Mesothelial cell of epicardium (in vitro differentiated cells): ENCODE measurements at places on chromosomes 13 and 19. TPM values are rescaled to one million over a fixed set of nuclear protein-coding genes. Genes with fewer than 3 reads are reported as not detected.
A peak's percentile ranks its signal among the peaks of the same experiment; 100 is the strongest.

- H3K36me3 ChIP-seq, result no peaks in the 10 kb centered on the region
- H3K27me3 ChIP-seq, result peaks cover 2% of the 10 kb centered on the region
- no peak for DNase-seq
- H3K4me3 ChIP-seq, result no peak overlapping the region
- H3K4me1 ChIP-seq, result peaks cover 20% of the 10 kb centered on the region
Measured at GRCh38 chr13:53411463-53411862, 382.9 kb downstream of the OLFM4 start.

MCF2L gene
- 26.9 to 36.6 TPM (median 30.9 TPM) in 3 replicates for total RNA-seq

DNA sequence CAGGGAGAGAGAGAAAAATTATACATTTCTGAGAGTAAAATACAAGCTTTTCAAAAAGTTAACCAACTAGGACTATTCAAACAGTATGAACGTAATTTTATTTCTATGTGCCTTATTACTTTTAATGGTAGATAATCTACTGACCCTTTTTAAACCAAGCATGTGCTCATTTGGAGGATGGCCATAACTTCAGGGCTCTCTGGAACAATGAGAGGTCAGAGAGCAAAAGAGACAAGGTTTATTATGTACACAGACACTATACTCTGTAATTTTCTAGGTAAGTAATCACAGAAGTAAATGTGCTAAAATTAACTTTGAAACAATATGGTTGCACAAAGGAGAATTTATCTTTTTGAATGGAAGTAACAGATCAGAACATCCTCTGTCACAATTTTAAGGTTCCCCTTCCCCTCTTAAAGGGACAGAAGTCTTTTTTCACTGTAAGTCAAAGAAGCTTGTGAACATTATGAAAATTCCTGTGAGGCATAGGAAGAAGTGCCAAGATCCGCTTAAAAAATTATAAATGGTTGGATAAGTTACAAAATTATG is 1.0 kb downstream of the POSTN start:
- peak overlapping the region; percentile 87 for H3K27ac ChIP-seq
- H3K36me3 ChIP-seq, result peaks cover 3% of the 10 kb centered on the region
- DNase-seq, result no peak
- no peaks in the 10 kb centered on the region for H3K27me3 ChIP-seq
- H3K4me1 ChIP-seq, result peaks cover 71% of the 10 kb centered on the region
- H3K4me3 ChIP-seq, result peak overlapping the region; percentile 83

- peaks cover 78% of the 10 kb centered on the region for H3K4me1 ChIP-seq
- no peak overlapping the region for H3K4me3 ChIP-seq
- peak overlapping the region; percentile 74 for H3K27ac ChIP-seq
- no peaks in the 10 kb centered on the region for H3K27me3 ChIP-seq
- H3K36me3 ChIP-seq, result no peaks in the 10 kb centered on the region
Measured at GRCh38 chr13:97113231-97114001, 108.7 kb upstream of the MBNL2 start.

MEIS3 gene
- 268 to 277 TPM (median 273 TPM) in 3 replicates for total RNA-seq

DNA sequence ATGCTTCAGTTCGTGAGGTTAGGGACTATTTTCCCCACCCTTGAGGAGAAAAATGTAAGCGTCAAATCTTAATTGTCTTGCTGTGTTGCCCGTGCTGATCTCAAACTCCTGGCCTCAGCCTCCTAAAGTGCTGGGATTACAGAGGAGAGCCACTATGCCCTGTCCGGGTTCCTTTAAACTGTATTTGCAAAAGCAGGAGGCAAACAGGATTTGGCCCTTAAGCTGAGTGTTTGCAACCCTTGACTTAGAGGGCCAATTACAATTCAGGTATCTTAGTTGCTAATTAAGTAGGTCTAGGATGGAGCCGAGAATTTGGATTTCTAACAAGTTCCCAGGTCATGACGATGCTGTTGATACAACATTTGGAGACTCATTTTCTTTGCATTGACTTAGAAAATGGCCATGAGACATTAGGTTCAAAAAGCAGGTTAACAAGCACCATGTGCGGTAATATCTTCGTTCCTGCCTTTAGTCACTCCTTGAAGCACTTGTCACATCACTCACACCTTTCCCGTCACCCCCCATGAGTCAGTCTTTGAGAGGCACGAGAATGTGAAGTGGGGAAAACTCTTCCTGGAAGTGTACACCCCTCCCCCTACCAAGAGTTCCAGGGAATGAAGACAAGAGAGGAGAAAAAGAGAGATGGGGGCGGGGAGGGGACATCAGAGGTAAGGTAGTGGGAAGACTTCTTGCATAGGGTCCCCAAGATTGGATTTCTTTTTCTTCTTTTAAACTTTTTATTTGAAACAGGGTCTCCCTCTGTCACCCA is 2.6 kb downstream of the NAPSA start:
- H3K27me3 ChIP-seq, result no peaks in the 10 kb centered on the region
- H3K36me3 ChIP-seq, result peaks cover 17% of the 10 kb centered on the region
- no peak overlapping the region for H3K4me3 ChIP-seq
- no peaks in the 10 kb centered on the region for H3K4me1 ChIP-seq

GRCh38 chr19:22735911-22736645 is 47.9 kb downstream of the ZNF99 start:
- DNase-seq, result no peak
- peaks cover 3% of the 10 kb centered on the region for H3K36me3 ChIP-seq
- H3K27ac ChIP-seq, result no peak overlapping the region

- H3K4me1 ChIP-seq, result no peaks in the 10 kb centered on the region
- no peaks in the 10 kb centered on the region for H3K36me3 ChIP-seq
- H3K4me3 ChIP-seq, result no peak overlapping the region
- H3K27me3 ChIP-seq, result no peaks in the 10 kb centered on the region
Measured at GRCh38 chr19:30105316-30105715, 163.3 kb downstream of the URI1 start.

- DNase-seq, result peak; percentile 49
- H3K27me3 ChIP-seq, result no peaks in the 10 kb centered on the region
- no peak overlapping the region for H3K27ac ChIP-seq
- peaks cover 16% of the 10 kb centered on the region for H3K4me1 ChIP-seq
Measured at GRCh38 chr19:27974082-27974513, 1238.9 kb downstream of the UQCRFS1 start.

- H3K4me3 ChIP-seq, result no peak overlapping the region
- H3K4me1 ChIP-seq, result peaks cover 8% of the 10 kb centered on the region
- H3K27me3 ChIP-seq, result no peaks in the 10 kb centered on the region
- H3K36me3 ChIP-seq, result no peaks in the 10 kb centered on the region
- no peak overlapping the region for H3K27ac ChIP-seq
- no peak for DNase-seq
Measured at GRCh38 chr13:22187329-22187728, 516.5 kb downstream of the FGF9 start.

- DNase-seq, result no peak
- peaks cover 4% of the 10 kb centered on the region for H3K4me1 ChIP-seq
- no peak overlapping the region for H3K27ac ChIP-seq
- no peaks in the 10 kb centered on the region for H3K36me3 ChIP-seq
Measured at GRCh38 chr13:74920920-74921319, 561.0 kb downstream of the TBC1D4 start.

B3GNT8 gene
- total RNA-seq, result 4.5 to 5.1 TPM (median 4.9 TPM) in 3 replicates

DNA sequence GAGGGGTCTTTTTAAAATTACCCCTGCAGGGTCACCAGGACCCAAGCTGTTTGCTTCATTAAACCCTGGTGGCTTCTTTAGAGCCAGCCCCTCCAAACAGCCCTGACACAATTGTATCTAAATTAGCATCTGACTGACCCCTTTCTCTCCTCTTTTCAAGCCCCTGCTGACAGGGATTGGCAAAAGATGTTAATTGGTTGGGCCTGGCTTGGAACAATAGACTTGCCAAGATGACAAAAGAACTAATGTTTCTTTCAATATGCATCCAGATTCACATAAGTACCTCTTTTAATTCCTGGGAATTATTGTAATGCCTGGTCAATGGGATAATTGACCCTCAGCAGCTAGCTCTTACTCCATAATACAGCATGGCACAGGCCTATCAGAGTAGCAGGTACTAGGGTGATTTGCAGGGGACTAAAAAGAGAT is 140.8 kb downstream of the SHISA2 start:
- no peak for DNase-seq
- H3K27me3 ChIP-seq, result no peaks in the 10 kb centered on the region
- H3K36me3 ChIP-seq, result no peaks in the 10 kb centered on the region
- H3K4me3 ChIP-seq, result no peak overlapping the region

- peaks cover 6% of the 10 kb centered on the region for H3K27me3 ChIP-seq
- DNase-seq, result no peak
- H3K4me3 ChIP-seq, result peak within 1 kb of the TSS; percentile 84
- peak within 1 kb of the TSS; percentile 85 for H3K27ac ChIP-seq
Measured at GRCh38 chr19:33796164-33796875, at the start of gene KCTD15. KCTD15 (plus strand) TSS chr19:33796870; CDS start chr19:33800455, 3,585 bp downstream.

SRRM5 gene
- total RNA-seq, result 0.36 to 0.63 TPM (median 0.58 TPM) in 3 replicates

DNA sequence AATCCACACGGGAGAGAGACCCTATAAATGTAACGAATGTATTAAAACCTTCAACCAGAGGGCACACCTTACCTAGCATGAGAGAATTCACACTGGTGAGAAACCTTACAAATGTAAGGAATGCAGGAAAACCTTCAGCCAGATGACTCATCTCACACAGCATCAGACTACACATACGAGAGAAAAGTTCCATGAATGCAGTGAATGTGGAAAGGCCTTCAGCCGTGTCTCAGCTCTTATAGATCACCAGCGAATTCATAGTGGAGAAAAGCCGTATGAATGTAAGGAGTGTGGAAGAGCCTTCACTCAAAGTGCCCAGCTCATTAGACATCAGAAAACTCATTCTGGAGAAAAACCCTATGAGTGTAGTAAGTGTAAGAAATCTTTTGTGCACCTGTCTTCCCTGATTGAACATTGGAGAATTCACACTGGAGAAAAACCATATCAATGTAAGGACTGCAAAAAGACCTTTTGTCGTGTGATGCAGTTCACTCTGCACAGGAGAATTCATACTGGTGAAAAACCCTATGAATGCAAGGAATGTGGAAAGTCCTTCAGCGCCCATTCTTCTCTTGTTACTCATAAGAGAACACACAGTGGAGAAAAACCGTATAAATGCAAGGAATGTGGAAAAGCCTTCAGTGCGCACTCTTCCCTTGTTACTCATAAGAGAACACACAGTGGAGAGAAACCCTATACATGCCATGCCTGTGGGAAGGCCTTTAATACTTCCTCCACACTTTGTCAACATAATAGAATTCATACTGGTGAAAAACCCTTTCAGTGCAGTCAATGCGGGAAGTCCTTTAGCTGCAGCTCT is 16.0 kb downstream of the ZNF582 start:
- no peaks in the 10 kb centered on the region for H3K27me3 ChIP-seq
- H3K27ac ChIP-seq, result no peak overlapping the region
- H3K4me3 ChIP-seq, result no peak overlapping the region
- no peaks in the 10 kb centered on the region for H3K4me1 ChIP-seq

- no peak overlapping the region for H3K4me3 ChIP-seq
- DNase-seq, result no peak
- H3K36me3 ChIP-seq, result no peaks in the 10 kb centered on the region
- H3K4me1 ChIP-seq, result peaks cover 19% of the 10 kb centered on the region
Measured at GRCh38 chr13:33677215-33677614, 140.7 kb upstream of the RFC3 start.

ELOF1 gene
- total RNA-seq, result 41.3 to 47.1 TPM (median 46.0 TPM) in 3 replicates

- no peaks in the 10 kb centered on the region for H3K36me3 ChIP-seq
- no peak overlapping the region for H3K4me3 ChIP-seq
- no peak for DNase-seq
Measured at GRCh38 chr19:1220477-1220930, 14.9 kb downstream of the STK11 start.

- no peaks in the 10 kb centered on the region for H3K27me3 ChIP-seq
- no peak within 1 kb of the TSS for H3K4me3 ChIP-seq
- peaks cover 56% of the 10 kb centered on the region for H3K4me1 ChIP-seq
- peak within 1 kb of the TSS; percentile 98 for H3K27ac ChIP-seq
- DNase-seq, result peak; percentile 86
- peaks cover 13% of the 10 kb centered on the region for H3K36me3 ChIP-seq
Measured at GRCh38 chr13:80341101-80341755, at the start of gene SPRY2. SPRY2 (minus strand) TSS chr13:80341126; CDS start chr13:80337705, 3,421 bp downstream.

DNA sequence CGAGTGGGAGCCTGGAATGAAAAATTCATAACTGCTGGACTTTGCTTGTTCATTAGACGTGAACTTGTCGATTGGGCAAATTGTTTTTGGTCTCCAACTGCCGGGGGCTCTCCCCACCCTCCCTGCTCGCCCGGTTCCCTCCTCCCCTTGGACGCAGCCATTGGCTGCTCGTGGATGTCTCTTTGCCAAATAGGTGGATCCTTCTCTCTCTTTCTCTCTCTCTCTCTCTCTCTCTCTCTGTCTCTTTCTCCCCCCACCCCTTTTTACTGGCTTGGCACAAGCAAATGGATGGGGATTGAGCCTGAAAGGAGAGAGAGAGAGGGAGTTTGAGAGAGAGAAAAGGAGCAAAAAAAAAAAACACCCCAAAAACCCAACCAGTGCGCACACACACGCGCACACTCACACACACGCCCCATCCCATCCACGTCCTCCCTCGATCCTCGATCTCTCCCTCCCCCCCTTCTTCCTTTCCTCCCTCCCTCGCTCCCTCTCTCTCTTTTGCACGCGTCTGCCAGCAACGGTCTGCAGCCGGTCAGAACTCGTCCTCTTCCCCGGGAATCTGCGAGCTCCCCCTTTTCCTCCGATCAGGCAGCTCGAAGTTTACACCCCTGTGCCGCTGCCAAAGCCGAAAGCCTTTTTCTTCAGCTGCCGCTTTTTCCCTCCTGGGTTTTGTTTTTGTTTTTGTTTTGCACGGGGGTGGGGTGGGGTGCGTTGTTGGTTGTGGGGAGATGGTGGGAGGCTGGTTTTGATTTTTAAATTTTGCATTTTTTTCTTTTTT is 27.8 kb downstream of the NFIX start:
- peak overlapping the region; percentile 54 for H3K4me3 ChIP-seq
- DNase-seq, result no peak
- H3K27ac ChIP-seq, result peak overlapping the region; percentile 76
- peaks cover 97% of the 10 kb centered on the region for H3K27me3 ChIP-seq
- H3K36me3 ChIP-seq, result peaks cover 25% of the 10 kb centered on the region
